ENCODE measurements at places on chromosomes 2 and 18.

DNA sequence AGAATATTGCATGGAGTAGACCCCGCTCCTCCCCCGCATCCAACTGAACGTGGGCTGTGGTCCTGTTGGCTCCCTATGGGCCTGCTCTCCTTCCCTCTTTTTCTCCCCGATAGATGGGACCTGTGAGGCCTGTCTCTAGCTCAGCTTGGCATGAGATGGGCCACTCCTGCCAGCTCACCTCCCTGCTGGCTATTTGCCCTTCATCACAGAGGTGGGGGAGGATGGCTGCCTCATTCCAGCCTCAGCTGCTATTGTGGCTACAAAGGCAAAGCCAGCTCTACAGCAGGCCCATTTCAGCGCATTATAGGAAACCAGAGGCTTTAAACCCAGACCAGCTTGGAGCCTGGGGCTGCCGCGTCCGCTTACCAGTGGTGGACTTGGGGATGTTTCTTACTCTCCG is 313.9 kb downstream of the GBX2 start:
- DNase-seq = no peak

GRCh38 chr2:189657867-189658266 is 3.4 kb upstream of the ASNSD1 start:
- DNase-seq = peak; percentile 85

GRCh38 chr2:229514273-229514895 is 200.0 kb downstream of the DNER start:
- no peak for DNase-seq

DNA sequence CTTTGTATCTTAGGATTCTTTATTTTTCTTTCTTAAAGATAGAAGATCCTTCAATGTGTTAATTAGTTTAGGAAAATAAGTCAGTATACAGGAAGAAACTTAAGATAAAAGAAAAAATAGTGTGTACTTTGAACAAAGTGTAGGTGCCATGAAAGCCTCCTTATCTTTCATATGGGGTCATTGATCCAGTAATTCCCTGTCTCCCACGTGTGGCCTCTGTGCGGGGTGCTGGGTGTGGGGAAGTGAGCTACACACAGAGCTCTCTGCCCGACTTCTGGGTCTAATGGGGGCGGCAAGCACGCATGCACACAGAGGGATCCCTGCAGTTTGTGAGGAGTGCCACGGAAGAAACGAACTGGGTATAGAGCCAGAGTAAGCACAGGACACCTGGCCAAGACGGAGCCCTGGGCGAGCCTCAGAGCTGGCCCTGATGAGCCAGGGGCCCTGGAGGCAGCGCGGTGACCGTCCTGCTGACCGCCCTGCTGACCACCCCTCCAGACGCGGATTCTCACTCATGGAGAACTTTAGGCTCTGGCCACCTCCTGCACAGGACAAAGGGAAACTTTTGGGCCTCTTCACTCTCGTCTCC is 253.5 kb downstream of the ACKR3 start:
- no peak for DNase-seq

DNA sequence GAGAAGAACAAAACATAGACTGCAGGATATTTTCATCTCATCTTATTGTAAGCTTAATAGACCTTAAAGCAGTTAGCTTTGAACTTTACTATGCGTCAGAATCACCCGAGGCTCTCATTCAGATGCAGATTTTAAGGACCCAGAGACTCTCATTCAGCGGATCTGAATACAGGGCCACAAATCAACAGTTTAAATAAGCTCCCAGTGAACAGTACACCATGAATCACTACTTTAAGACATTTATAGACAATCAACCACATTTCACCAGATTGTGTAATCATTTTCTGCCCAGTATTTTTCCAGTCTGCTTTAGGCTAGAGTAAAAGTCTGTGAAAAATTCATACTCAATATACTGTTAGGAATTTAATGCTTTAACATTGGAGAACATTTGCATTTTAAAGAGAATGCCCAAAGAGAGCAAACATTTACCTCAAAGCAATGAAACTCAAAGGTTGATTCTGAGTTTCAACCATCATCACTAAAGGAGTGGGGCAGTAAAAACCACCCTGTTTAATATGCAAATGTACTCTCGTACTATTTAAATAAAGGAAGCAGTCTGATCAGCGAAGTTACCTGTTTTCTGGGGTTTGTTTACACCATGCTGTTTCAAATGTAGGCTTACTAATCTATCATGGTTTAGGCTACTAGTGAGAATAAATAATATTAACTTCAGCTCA is 11.0 kb upstream of the ALPK2 start:
- no peak for DNase-seq

DNA sequence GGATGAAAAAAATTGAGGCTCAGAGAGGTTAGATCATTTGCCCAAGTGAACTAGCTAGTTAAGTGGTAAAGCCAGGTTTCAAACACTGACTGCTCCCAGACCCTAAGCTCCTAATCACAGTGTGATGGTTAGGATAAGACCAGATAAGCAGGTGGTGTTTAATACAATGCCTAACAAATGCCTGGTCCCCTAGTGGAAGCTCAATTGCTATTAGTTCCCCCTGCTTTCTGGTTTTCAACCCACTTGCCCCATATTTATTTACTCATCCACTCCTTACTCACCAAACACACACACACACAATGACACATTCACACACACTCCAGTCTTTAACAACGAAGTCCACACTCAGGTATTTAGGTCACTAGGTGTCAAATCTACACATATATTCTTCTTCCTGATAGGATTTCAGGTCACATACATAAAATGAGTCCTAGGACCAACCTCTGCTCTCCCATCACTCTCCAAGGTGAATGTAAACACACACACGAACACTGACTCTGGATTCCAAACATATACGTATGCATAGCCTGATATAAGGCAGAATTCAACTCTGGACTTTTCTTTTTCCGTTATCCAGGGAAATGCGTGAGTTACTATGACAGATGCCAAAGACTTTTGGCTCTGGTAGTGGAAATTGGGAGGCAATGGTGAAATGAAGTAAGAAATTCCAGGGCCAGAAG is 73.6 kb upstream of the TSPYL6 start:
- DNase-seq = no peak

GRCh38 chr18:78786776-78787175 is 192.8 kb upstream of the SALL3 start:
- no peak for DNase-seq
